Stimulated activated CD4-positive, alpha-beta T cell treated with anti-CD3 and anti-CD28 coated beads, Interleukin-1b, Interleukin-23, amount 100 ng/mL, for 48 hours (primary cell): ENCODE measurements at places on chromosomes 2 and 18.

- peak; percentile 39 for DNase-seq
Measured at GRCh38 chr2:190407662-190408537, at the start of gene MFSD6. Gene MFSD6 (plus strand): TSS chr2:190408355. CDS start chr2:190436030, 27,675 bp downstream.

DNA sequence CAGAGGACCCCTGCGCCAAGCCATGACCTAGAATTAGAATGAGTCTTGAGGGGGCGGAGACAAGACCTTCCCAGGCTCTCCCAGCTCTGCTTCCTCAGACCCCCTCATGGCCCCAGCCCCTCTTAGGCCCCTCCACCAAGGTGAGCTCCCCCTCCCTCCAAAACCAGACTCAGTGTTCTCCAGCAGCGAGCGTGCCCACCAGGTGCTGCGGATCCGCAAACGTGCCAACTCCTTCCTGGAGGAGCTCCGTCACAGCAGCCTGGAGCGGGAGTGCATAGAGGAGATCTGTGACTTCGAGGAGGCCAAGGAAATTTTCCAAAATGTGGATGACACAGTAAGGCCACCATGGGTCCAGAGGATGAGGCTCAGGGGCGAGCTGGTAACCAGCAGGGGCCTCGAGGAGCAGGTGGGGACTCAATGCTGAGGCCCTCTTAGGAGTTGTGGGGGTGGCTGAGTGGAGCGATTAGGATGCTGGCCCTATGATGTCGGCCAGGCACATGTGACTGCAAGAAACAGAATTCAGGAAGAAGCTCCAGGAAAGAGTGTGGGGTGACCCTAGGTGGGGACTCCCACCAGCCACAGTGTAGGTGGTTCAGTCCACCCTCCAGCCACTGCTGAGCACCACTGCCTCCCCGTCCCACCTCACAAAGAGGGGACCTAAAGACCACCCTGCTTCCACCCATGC is 3.0 kb downstream of the PROC start:
- DNase-seq: no peak

DNA sequence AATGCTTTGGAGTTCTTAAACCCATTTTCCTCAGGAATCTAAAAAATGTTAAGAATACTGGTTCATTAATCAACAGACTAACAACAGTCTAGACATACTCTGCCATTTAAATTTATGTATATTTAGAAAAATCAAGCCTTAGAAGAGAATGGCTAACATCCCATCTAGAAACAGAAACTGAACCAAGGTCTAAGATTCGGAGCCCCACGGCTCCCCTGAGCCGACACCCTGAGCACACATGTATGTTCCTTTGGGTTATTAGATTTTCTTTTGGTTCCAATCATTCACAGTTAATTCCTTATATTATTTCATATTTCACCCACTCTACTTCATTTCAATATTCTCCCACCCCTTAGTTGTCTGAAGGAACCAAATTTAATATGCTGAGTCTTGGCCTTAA is 94.8 kb upstream of the HNRNPA3 start:
- no peak for DNase-seq

DNA sequence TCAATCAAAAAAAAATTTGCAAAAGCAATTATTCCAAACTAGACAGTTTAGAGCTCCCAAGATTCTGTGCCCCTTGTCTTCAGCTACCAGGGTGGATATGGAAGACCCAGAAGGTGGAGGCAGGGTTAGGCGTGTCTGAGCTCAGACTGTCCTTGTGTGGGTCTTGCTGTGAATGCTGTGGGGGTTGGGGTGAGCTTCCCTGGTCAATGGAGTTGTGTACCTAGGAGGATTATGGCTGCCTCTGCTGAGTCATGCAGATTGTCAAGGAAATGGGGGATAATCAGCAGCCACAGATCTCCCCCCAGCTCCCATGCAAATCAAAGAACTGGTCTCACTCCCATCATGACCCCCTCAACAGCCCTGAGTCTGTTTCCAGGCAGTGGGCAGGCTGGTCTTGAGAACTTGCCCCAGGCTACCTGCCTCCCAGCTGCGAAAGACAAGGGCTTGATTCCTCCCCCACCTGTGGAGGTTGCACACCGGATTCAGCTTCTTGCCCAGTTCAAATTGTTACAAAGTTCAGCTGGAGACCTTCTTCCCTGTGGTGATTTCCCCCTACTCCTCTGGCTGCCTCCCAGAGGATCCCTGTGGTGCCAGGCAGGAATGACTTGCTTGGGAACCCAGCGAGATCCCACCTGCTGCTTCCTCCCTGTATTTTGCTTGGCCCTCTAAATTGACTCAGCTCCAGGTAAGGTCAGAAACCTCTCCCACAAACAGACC is 77.0 kb downstream of the RAD51AP2 start:
- DNase-seq: no peak

DNA sequence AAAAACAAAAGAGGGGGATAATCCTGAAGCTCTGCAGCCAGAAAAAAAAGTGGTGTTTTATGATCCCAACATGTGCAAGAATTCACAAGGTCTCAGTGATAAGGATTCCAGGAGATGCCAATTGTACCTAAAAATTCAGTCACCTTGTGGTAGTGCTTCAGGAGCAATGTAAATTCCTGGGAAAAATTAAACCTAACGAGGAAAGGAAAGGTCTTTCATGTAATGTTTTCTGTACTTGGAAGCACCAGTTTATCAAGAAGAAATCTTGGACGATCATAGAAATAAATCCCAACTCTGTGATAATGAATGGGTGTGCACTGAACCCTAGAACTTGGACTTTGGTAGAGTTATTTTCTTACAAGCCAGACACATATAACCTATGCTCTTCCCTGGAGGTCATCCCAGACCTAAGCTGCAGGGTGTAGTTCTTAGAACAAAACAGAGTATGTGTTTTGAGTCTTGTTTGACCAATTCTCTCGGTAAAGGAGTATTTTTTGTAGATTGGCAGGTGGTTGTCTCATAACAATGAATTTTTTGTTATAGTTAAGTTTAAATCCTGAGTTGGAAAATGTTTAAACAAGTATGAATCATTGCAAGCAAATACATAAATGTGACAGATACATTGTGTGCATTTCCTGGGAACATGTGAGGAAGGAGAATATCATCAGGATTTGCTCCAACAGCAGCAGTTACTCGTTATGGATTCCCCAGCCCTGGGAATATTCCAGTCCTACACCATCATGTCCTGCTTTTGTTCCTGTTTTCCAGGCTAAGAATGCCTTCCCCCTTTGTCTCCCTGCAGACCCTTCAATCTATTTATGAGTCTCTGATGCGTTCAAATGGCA is 224.6 kb downstream of the NAPG start:
- no peak for DNase-seq

GRCh38 chr2:145777914-145778313 is 1258.0 kb upstream of the ZEB2 start:
- no peak for DNase-seq

- no peak for DNase-seq
Measured at GRCh38 chr2:43943323-43943722, 52.5 kb downstream of the LRPPRC start.

DNA sequence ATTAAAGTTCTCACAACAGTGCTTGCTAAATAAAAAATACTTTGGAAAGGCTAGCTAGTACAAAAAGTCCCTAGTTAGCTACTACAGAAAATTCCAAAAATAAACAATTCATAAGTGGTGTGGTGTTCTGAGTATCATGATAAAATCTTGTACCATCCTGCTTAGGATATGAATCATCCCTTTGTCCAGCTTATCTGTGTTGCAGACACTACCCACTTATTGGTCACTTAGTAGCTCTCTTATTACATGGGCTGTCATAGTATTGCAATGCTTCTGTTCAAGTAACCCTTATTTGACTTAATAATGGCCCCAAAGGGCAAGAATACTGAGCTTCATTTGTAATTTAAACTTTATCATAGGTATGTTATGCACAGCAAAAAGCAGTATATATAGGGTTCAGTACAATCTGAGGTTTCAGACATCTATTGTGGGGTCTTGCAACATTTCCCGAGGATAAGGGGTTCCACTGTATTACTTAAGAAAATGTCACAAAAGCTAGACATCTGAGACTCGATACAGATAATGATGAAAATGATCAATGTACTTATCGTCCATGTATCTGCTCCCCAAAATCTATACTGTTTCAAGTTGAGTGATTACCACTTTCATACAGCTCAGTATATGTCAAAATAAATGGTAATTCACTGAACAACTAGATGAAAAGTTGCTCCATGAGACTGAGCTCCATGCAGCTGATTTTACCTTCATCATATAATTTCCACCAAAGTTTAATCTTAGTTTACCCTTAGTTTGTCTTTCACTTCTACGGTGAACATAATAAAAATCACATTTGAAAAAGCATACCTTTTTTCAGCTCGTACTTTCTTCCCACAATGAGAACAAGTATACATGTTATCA is 93.8 kb downstream of the C2orf74 start:
- no peak for DNase-seq

- DNase-seq: no peak
Measured at GRCh38 chr2:232365621-232366321, 12.8 kb upstream of the ALPP start.
